H1 (cell line): ENCODE measurements at places on chromosomes 7 and 10.

DNA sequence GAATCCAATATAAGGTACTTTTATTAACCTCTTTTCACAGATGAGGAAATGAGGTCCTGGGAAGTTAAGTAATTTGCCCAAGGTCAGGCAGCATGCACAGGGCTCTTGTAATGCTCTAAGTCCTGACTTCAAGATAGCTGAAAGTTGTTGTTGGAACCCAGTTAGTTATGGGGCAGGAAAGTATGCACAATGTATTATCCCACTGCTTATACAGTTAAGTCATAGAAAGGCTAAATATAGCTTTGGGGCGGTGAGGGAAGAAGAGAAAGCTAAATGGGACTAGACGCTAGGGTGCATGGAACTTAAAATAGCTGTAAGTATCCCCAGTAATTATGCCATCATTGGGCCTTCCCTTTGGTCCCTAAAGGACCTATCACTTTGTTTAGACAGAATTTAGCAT is 9.2 kb downstream of the GLCCI1 start:
- DNase-seq = no peak

DNA sequence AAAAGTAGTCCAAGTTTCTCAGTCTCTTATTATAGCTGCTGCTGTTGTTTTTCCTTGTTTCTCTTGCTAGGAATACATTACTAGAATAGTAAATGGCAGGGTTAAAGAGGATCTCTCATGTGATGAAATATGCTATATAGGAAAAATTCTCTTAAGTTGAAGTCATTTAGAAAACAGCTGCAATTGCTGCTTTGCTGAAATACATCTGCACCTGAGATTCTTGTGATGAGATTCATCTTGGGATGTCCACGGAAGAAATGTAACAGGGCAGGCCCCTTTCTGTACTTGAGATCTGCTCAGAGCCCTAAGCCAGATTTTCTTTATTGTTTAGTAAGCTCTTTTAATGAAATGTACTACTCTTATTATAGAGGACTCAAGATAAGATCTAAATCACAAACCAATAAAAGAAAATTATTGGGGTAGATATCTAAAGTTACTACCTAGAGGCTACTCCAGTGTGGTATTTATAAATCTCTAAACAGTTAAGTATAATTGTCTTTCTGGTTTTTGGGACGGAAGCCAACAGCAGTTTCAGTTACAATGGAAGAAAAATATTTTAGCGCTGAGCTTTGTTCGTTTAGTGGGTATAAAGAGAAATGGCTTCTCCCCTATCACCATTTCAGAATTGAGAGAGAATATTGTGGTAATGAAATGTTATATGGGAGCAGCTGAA is 701.5 kb downstream of the KCNMA1 start:
- DNase-seq = no peak

- no peak for DNase-seq
These were observed 6.4 kb downstream of the CDCA7L start for GRCh38 chr7:21939136-21939857.

- no peak for DNase-seq
These were observed 398.5 kb downstream of the REEP3 start for GRCh38 chr10:63919575-63920279.

DNA sequence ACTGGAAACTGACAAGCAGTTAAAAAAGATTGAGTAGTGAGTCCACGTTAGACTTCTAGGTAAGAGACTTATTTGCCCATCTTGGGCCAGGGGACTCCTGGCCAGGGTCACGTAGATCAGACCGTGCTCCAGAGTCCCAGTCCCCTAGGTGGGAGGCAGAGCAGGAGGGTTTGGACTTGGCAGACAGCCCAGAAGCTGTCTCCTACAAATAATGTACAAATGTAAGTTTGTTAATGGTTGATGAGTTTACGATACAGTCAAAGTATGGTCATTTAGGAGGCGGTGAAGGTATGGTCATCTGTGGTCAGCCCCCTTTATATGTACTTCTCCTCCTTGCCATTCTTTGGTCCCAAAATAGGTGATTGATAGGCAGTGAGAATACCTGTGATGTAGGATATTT is 28.2 kb downstream of the INPP5F start:
- DNase-seq = no peak

DNA sequence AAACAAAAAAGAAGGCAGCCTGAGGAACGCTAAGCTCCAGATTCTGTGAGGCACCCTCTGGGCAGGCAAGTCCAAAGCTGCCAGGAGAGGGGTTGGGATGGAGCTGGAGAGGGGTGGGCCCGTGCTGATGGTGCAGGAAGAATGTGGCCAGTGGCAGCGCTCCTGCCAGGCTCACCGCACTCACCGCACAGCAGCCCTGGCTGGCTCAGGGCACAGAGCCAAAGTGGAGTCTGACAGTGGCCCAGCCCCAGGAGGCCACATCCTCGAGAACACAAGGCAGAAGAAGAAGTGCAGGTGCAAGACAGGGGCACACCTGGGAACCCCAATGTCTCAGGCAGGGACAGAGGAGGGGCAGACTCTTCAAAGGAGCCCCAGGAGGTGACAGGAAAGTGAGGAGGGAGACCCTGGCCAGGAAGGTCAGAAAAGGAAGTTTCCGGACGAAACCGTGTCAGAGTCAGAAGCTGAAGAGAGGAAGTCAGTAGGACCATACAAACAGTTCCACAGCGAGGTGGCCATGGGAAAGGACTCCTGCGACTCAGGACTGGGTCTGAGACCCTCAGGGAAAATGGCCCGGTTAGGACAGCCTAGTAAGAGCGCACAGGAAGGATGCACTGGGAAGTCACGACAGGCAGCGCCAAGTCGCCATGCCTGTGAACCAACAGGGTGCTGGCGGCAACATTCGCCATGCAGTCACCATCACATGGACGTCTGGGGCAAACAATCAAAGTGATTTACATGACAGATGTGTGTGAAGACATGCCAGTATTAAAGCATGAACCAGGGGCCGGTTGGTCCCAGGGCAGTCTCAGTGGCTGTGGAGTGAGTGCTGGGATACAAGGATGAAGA is 54.4 kb downstream of the COBL start:
- no peak for DNase-seq

DNA sequence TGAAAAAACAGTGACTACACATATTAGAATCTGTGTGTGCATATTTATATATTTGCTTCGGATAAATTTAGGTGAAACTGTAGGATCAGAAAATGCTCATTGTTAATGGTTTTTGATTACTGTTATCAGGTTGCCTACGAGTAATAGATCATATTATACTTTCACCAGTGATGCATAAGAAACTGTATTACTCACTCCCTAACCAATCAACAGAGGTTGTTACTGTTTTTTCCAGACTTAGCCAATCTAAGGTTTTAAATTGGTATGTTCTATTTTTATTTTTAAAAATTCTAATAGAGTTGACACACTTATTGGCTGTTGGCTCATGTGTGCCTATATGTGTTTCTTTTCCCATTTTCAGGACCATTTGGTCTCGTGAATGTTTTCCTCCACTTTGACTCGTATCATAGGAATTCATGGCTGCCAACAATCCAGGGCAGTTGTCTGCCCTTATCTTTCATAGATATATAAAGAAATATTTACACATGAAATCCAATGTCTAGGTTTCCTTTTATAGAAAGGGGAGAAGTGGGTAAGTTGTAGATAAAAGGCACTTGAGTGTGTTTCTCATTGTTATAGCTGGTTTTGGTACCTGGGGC is 59.2 kb downstream of the ANLN start:
- no peak for DNase-seq

GRCh38 chr7:66415659-66416265 is 210.6 kb downstream of the TPST1 start:
- DNase-seq = no peak

DNA sequence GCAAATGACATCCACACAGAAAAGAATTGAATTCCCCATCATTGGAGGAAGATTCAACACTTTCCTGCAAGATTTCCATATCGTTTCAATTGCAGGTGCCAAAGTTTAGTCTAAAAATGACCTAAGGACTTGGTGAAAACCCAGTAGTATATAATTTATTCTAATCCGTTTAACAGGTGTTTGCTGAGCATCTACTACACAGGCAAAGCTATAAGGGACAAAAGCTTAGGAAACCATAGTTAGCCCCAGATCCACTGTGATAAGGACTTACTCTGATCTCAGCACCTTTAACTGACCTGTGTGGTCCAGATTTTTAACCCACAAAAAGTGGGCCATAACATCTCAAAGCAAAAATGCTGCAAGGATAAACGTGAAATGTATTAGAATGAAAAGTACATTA is 19.1 kb downstream of the UBE2H start:
- no peak for DNase-seq

- DNase-seq = no peak
These were observed 1066.5 kb downstream of the SORCS3 start for GRCh38 chr10:105707603-105708002.

GRCh38 chr7:67518580-67518979 is 521.9 kb downstream of the TYW1 start:
- DNase-seq = no peak

DNA sequence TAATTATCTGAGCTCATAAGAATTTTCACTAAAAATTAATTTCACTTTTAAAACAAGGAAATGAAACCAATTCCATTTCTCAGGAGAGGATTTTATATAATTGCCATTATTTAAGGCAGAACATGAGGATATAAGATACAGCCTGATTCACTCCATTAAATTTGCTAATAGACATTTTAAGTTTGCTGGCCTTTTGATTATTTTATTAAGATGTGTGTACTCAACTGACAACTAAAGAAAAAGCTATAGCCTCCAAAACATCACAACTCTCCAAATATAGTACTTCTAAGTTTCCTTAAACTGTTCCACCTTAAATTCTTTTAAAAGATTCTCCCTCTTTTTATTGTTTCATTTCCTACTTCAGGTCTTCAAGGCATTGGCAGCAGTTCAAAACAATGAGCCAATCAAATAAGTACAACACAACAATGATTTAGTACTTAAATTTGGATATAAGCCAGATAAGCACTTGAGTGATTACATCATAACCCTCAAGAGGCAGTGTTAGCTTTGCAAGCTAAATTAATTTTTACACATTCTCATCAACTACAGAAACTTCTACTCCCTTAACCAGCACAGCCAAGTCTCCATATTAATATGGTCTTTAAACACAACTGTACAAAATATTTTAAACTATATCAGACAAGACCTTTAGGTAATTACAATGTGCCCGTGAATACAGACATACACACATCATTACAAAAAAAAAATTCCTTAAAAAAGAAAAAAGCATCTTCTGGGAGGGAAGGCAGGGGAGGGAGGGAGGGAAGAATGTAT is 121.8 kb downstream of the KMT2C start:
- DNase-seq = no peak

GRCh38 chr10:127000598-127000997 is 95.4 kb downstream of the DOCK1 start:
- DNase-seq = no peak

- no peak for DNase-seq
These were observed 109.4 kb upstream of the PDCD4 start for GRCh38 chr10:110762109-110762848.

- DNase-seq = no peak
These were observed 79.7 kb upstream of the NOBOX start for GRCh38 chr7:144483189-144483588.

DNA sequence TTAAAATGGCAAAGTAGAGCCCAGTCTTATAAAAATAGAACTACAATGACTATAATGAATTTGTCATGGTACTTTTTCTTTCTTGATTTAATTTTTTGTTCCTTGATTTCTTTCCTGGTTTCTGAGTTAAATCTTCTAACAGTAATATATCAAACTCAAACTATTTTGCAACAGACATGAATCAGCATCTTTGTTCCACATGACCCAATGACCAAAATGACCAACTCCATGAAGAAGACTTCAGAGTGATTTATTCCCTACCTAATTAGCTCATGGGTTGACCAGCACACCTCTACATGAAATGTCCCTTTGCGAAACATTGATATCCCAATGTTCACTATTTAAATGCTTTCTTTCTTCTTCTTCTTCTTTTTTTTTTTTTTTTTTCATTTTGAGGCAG is 30.9 kb downstream of the NMT2 start:
- no peak for DNase-seq

GRCh38 chr10:60896810-60897209 is 47.2 kb downstream of the RHOBTB1 start:
- no peak for DNase-seq

DNA sequence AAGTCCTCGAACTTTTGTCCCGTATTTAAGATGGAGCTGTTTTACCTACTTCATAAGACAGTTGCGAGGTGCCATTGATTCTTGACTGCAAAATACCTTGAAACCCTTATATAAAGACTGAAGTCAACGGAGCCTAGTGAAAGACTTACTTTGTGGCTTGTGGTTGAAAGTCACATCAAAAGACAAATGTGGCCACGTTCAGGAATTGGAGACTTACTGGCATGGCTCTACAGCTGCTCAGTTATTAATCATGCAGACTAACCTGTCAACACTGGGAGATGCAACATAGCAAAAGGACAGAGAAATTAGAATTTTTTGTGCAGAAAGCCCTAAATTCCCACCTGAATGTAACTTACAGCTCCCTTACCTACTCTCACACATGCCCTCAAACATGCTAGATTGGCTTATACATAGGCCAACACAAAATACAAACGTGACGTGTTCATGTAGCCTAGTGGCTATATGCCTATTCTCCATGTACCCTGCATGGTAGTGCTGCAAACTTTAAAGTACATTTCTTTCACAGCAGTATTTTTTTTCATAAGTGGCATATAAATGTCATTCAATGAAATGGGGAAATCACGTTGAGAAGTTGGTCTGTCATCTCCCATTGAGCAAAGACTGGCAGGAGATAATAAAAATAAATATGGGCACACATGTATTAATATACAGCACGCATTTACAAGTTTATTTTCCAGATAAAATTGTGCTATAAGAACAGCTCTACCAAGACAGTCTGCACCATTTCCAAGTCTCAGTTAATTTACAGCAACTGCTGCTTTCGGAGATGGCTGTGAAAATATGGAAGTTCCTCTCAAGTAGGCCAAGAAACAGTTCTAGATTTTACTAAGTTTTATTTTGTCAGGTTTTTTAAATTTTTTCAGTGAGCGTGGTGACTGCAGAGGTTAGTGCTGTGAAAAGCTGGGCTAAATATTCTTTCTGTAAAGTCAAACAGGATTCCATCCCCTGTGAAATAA is 170.4 kb upstream of the C7orf33 start:
- no peak for DNase-seq

GRCh38 chr7:127895814-127896280 is 135.4 kb downstream of the LRRC4 start:
- DNase-seq = no peak

GRCh38 chr10:4283846-4284610 is 499.0 kb upstream of the KLF6 start:
- no peak for DNase-seq

GRCh38 chr10:132445516-132446194 is 48.7 kb downstream of the PWWP2B start:
- no peak for DNase-seq

GRCh38 chr7:94003446-94004023 is 620 bp downstream of the BET1 start:
- no peak for DNase-seq

- no peak for DNase-seq
These were observed 203.2 kb upstream of the SHH start for GRCh38 chr7:156015237-156016020.

- DNase-seq = no peak
These were observed 145.1 kb downstream of the GNAI1 start for GRCh38 chr7:80279760-80280159.

DNA sequence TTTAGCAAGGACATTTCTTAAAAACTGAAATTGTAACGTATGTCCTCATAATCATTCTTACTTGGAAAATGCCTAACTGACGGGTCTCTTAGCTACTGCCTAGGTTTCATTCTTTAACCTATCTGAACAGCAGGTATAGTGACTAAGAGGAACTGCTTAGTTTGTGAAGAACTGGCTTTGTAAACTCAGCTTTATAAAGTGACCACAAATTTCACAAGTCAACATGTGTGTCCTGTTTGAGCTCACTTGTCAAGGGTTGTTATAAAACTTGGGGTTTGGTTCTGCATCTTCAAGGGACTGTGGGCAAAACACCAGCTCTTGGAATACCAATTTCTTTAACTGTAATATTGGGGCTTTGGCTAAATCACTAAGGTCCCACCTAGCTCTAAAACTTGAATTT is 32.2 kb downstream of the MRPS33 start:
- no peak for DNase-seq
